ENCODE measurements at places on chromosomes 1 and 21.

- DNase-seq: no peak
Measured at GRCh38 chr1:165549973-165550372, 6.2 kb downstream of the LRRC52 start.

DNA sequence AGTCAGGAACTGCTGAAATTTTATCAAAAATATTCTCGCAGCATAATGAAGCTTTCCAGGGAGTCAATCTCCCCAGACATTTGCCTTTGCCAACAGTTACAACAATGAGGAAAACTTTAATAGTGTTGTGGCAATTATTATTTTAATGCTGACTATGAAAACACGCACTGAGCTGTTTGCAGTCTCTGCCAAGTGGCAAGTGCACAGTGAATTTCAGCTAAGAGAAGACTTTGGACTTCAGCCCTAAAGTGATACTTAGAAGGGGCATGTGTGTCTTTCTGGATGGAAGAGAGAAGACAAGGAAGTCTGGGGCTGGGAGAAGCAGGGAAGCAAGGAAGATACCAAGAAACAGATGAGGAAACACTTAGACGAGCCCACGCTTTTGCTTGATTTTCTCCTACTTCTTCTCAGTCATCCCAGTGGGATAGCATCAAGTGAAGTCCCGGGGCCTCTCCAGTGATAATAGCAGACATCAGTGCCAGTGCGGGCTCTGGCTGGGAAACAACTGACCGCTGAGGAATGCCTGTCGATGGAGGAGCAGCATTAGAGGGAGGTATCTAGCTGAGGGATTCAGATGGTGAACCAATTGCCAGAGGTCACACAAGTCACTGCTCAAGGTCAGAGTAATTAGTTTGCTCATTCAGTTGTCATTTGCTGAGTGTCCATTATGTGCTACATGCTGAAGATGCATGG, 196.3 kb downstream of the TTLL7 start:
- no peak for DNase-seq

DNA sequence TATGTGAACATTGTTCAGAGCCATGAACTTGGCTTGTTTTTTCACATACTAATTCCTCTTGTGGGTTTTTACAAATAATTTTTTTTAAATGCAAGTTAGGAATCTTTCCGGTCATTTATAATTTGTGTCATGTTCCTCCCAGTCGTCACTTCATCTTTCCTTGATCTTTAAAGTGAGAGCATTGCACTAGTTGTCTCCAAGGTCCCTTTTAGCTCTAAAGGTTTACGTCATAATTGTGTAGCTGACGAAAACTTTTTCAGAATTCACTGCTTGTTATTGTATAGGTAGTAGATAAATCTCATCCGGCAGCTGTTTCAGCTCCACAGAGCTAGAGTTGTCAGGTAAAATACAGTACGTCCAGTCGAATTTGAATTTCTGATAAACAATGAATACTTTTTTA, 33.6 kb downstream of the SOAT1 start:
- no peak for DNase-seq

GRCh38 chr1:174974711-174975119, 25.0 kb upstream of the CACYBP start:
- no peak for DNase-seq

GRCh38 chr1:110003747-110004428, 19.3 kb downstream of the AHCYL1 start:
- DNase-seq: peak; percentile 95

- DNase-seq: no peak
Measured at GRCh38 chr1:32759997-32760623, 57.0 kb downstream of the YARS1 start.

DNA sequence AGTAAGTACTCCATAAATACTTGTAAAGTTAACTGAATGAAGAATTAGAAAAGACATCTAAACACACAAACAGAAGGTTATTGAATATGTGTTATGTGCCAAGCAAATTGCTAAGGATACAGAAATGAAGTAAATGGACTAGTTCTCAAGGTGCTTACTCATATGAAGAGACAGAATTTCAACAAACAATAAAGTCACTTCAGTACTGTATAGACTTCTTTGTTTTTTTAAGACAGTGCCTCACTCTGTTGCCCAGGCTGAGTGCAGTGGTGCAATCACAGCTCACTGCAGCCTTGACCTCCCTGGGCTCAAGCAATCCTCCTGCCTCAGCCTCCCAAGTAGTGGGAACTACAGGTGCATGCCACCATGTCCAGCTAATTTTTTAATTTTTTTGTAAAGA, 57.3 kb downstream of the SERBP1 start:
- DNase-seq: no peak

GRCh38 chr1:192787914-192788585, 20.8 kb upstream of the RGS2 start:
- peak; percentile 74 for DNase-seq

DNA sequence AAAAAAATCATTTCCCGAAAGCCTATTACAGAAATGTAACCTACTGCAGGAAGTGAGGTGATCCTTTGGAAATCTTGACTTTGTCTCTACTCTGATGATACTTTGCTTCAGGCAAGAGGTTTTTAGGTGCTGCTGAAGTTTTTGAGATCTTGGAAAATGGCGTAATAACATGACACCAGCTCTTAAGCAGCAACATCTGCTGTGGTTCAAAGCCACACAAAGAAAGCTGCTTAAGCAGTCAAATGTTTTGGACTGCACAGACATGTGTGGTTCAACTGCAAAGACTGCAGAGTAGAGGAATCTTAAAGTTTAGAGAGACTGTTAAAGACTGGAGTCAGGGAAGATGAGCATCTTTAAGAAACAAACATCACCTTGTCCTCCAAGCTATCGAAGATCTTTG, 139.0 kb downstream of the RASAL2 start:
- peak; percentile 64 for DNase-seq

DNA sequence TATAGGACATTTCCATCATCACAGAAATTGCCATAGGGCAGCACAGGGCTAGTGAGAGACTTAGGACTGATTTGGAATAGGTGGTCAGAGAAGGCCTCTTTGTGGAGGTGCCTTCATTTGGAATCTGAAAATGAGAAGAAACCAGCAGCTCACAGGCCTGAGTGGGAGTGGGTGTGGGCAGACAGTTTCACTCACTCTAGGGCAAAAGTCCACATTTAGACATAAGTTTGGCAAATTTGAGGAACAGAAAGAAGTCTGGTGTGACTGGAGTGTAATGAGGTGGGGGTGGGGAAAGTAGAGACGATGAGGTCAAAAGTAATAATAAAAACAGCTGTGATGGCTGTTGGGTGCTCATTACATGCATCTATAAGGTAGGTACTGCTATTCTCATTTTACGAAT, 22.4 kb upstream of the BCAR3 start:
- no peak for DNase-seq

GRCh38 chr1:45629035-45629434, 5.2 kb upstream of the CCDC17 start:
- no peak for DNase-seq

DNA sequence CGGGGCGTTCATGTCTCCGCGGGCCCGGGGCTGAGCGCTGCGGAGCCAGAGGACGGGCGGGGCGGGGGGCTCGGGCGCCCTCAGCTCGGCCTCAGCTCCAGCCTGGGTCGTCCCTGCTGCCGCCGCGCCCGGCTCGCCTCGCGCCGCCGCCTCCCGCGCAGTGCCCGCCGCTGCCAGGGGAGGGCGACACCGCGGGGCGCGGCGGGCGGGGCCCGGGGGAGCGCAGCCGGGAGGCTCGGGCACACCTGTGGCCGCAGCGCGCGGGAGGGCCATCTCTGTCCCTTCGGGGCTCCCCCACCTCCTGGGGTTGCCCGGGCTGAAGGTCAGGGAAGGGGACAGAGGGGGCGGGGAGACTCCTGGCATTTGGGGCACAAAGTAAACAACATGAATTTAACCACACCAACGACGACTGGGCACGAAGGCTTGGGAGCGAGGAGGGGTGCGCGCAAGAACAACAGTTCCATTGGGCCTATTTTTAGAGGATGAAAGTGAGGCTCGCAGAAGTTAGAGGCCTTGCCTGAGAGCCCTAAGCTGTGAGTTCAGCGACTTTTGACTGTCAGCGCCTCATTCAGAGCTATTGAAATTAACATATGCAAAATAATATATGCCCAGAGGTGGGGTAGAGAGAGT, at the start of gene FAM131C:
TSS of gene FAM131C (minus strand) at position 162 of the 630 bp plus-strand sequence. CDS start 209 bp downstream, outside the sequence.
- DNase-seq: peak; percentile 22

GRCh38 chr1:205247130-205247921, 19.6 kb downstream of the TMCC2 start:
- no peak for DNase-seq

GRCh38 chr1:6686294-6686693, 15.3 kb downstream of the DNAJC11 start:
- peak; percentile 73 for DNase-seq

DNA sequence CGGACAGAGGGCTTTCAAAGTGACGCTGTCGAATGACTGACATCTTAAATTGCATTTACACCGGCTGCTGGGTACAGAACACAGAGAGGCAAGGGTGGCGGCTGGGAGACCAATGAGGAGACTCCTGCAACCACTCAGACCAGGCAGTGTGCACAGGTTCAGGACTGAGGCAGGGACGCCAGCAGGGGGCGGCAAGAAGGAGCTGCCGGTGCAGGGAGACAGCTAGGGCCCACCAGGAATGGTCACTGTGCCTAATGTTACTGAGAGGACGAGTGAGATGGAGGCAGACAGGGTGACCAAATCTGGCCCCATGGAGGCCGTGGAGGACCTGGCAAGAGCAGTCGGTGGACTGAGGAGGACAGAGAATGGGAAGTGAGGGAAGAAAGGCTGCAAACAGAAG, 23.5 kb downstream of the GLIS1 start:
- DNase-seq: peak; percentile 21

GRCh38 chr1:22729400-22729773, 18.7 kb downstream of the EPHB2 start:
- no peak for DNase-seq

DNA sequence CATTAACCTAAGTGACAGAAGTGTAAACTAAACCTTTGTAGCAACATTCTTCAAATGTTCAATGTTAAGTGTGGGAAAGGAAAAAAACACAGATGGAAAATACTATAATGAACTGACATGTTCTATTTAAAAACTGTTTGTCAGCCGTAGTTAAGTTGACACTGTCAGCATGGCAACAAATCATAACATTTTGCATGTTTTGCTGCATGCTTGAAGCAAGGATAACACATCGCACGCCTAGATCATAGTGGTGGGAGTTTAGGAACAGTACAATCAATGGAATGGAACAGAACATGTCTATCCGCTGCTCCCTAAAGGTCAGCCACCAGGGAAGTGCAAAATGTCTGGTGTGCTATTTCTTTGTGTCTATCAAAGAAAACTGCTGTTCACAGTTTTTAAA, 62.5 kb upstream of the ESRRG start:
- no peak for DNase-seq

GRCh38 chr1:904310-904950, 19.3 kb upstream of the SAMD11 start:
- peak; percentile 83 for DNase-seq

- peak; percentile 63 for DNase-seq
Measured at GRCh38 chr1:32886004-32886827, at the start of gene HPCA. HPCA (plus strand) TSS chr1:32886491; CDS start chr1:32888899, 2,408 bp downstream.

DNA sequence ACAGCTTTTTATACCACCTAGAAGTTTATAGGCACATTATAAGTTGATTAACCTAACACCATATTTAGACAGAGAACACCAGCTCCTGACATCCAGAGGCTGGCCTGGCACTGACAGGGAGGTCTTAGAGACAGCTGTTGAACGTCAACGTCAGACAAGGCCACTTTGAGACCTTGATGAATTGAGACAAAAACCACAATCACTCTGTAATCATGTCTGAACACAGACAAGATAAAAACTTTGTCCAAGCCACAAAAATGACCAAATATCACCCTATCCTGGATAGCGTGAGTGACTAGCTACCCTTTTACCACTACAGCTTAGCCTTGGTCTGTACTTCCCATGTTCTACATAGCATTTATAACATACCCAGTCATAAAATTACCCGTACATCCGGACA, 403.6 kb upstream of the CHRM3 start:
- DNase-seq: no peak

DNA sequence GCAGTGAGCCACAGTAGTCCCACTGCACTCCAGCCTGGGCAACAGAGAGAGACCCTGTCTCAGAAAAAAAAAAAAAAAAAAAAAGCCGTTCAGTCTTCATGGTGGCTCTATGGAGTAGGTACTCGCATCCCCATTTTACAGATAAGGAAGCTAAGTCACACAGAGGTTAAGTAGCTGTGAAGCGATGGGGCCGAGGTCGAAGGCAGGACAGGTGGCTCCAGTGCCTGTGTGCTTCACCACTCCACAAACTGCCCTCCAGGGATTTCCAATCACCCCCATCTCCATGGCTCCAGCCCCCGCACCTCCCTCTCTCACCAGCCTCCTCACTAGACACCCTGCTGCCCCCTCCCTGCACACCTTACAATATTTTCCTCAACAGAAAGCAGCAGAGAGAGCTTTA, 61.9 kb downstream of the SYF2 start:
- DNase-seq: no peak

- no peak for DNase-seq
Measured at GRCh38 chr1:157152510-157152909, 14.3 kb upstream of the ETV3 start.

DNA sequence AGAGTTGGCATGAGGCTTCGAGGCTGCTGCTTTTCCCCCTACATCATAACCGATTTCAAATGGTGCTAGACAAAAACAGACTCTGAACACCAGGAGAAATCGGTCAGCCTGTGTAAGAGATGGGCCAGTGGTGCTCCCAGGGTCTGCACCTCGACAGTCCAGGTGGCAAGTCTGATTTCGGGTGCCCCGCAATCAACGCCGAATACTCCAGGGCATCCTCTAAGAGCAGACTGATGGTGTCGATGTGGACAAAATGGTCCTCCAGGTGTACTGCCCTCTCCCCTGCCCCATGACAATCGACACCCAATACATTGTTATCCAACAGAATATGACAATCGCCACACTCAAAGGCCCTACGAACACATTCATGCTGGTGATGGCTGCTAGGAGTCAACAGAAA, 50.0 kb downstream of the CD46 start:
- DNase-seq: no peak

DNA sequence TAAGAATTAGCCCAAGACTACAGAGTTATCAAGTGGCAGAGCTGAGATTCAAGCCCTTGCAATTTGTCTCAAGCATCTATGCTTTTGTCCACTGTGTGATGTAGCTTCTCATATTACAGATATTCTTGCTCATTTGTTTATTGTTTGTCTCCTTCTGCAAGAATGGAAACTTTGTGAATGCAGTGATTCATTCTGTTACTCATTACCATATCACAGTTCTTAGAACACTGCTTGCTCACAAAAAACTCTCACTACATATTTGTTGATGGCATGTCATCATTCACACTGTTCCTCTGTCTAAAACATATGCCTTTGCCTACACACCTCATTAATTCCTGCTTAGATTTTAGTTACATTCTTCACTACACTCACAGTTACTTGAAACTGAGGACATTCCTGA, 1198.9 kb downstream of the PLA2G4A start:
- peak; percentile 47 for DNase-seq

GRCh38 chr1:85427849-85428248, 37.1 kb downstream of the DDAH1 start:
- no peak for DNase-seq
